ENCODE measurements at places on chromosomes 3 and 15. TPM values are rescaled to one million over a fixed set of nuclear protein-coding genes. Genes with fewer than 3 reads are reported as not detected.

Gene TRAT1
- not detected for total RNA-seq

- DNase-seq: no peak
Measured at GRCh38 chr3:142433110-142433509, 14.7 kb downstream of the XRN1 start.

DNA sequence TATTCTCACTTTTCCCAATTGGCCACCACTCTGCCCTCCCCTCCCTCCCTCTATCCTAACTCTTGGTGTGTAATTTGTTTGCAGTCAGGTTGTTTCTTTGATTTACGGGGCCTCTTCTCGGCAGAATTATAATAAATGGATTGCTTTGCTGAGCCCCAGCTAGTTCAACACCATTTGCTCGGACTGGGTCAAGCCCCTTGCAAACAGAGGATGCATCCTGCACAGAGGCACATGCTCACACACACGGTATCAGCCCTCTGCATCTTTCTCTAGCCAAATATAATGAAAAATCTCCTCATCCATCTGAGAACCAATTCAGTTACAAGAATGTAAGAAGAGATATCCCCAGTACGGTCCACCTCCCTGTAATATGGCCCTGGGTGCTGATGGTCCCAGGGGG, 97.7 kb downstream of the EPHB1 start:
- no peak for DNase-seq

GRCh38 chr3:135215516-135215915, 420.5 kb downstream of the EPHB1 start:
- no peak for DNase-seq

Measured in A172 (cell line).